Common myeloid progenitor, CD34-positive (primary cell): ENCODE measurements at places on chromosomes 2 and 18.
A peak's percentile ranks its signal among the peaks of the same experiment; 100 is the strongest.

DNA sequence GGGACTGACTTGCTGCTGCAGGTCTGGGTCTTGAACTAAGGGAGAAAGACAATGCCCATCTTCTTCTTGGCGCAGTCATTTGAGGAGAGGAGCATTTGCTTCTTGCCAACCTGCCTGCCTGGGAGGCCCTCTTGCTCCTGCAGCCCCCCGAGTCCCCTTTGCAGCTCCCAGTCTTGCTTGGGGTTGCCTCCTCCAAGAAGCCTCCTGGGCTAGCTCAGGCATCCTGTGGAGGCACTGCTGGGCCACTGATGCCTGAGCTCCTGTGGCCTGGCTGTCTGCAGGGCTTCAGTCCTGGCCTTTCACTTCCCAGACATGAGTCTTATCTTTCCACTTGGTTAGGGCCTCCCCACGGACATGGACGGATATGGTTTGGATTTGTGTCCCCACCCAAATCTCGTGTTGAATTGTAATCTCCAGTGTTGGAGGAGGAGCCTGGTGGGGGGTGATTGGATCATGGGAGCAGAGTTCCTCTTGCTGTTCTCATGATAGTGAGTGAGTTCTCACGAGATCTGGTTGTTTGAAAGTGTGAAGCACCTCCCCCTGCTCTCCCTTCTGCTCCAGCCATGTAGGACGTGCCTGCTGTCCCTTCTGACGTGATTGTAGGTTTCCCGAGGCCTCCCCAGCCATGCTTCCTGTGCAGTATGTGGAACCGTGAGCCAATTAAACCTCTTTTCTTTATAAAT lies 17.3 kb downstream of the HPCAL1 start:
- DNase-seq: no peak

- no peak for DNase-seq
Measured at GRCh38 chr2:160968183-160968582, 192.0 kb upstream of the TANK start.

- DNase-seq: no peak
Measured at GRCh38 chr2:169091761-169092519, 22.6 kb downstream of the DHRS9 start.

GRCh38 chr2:215418064-215418963 lies 17.6 kb downstream of the FN1 start:
- no peak for DNase-seq

DNA sequence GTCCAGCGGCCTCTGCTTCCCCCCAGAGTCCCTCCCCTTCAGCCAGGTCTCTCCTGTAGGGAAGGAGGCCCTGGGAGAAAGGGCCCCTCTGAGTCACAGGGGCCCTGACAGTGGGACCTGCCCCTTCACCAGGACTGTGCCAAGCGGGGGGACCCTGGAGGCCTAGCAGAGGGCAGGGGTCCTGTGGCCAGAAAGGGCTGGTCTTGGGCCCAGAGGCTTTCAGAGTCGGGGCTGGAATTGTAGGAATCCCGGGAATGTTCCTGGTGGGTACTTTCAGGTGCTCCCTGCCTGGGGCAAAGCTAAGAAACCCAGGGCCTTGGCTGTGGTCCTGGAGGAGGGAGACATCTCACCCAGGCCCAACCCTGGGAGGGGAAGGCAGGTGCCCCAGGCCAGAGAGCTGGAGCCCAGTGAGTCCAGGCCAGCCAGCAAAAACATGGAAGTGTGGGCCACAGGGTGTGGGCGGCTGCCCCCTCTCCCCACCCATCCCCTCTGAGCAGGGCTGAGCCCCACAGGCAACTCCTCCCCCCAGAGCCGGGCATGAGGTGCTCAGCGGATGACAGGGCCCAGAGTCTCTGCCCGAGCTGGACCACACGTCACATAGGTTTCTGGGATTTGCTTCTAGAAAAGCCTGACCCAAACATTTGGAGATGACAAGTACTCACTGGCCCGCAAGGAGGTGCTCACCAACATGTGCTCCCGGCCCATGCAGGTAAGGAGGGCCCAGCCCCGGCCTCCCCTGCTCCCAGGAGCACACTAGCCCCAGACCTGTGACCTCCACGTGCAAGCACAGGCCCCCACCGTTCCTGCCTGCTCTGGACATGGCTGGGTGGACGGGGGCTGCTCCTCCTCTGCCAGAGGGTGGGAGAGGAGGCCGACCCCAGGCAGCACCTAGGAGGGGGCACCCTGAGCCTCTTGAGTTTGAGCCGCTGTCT lies 48.2 kb upstream of the ALPP start:
- DNase-seq: no peak

- DNase-seq: peak; percentile 0
Measured at GRCh38 chr18:31162825-31163435, at the start of gene DSC1. Gene DSC1 (minus strand): TSS chr18:31162856. CDS start chr18:31162594, 262 bp downstream.

DNA sequence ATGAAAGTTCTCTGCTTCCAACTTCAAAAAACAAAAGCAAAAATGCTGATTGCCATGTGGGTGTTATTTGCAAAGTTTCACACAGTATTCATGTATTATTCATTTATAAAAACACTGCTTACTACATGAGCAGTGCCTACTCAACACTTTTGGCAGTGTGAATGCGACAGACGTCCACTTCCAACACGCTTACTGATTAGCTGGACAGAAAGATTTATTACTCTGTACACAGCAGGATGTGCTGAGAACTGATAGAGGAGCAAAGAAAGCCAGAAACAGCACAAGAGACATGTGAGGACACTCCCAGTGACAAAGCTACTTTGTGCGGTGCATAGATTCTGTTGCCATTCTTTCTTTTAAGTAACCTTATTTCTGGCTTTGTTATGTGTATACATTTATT lies 258.8 kb downstream of the DLGAP1 start:
- peak; percentile 2 for DNase-seq

GRCh38 chr2:125408874-125409538 lies 1247.0 kb upstream of the GYPC start:
- DNase-seq: no peak

GRCh38 chr2:229048134-229048533 lies 223.0 kb downstream of the PID1 start:
- DNase-seq: no peak

DNA sequence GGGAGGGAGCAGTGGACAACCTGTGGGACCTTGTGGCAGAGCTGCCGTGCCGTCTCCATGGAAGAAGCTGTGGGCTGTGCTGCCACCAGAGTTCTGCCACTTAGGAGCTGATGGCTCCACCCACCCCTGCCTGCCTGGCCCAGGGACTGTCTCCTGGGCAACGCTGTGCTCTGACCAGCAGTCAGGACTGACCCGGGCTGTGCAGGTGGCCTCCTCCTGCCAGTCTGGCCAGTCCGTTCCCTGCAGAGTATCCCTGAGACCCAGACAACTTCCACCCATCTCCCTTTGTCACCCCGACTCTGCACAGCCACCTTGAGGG lies 12.8 kb downstream of the ASIC4 start:
- no peak for DNase-seq

DNA sequence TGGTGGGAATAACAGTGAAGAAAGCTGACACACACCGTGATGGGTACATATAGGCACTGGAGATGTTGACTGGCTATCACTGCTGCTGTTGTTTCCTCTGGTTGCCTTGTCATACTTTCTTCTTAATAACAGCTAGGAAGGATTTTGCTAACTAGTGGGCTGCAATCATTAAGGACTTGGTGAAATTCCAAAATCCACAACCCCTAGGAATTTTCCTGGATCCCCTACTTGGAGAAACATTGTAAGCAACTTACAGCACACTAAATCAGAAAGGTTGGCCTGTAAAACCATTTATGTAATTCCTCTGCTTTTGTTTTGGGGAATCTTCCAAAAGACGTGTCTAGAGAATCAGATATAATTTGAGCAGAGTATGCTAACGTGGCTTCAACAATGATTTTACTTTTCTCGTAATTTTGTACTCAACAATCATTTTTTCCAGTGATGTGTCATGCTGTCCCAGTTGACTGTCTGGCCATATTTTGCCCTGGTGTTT lies 8.0 kb upstream of the COL3A1 start:
- DNase-seq: no peak

- DNase-seq: peak; percentile 40
Measured at GRCh38 chr2:81324046-81324445, 1019.5 kb upstream of the LRRTM1 start.

DNA sequence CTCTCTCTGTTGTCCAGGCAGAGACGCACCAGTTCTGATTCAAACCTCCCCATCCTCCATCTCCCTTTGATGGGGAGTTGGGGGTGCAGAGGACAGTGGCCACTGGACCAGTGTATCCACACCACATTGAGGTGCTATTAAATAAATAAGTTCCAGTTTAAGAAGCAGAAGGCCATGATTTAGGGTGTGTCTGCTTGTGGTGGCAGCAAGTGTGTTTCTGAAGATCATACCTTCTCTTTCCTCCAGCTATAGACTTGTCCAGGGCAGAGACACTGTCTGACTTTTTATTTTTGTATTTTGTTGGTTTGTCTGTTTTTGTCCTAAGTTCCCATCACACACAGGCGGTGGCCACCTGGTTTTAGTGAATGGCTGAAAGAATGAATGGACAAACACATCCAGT lies 16.5 kb upstream of the INO80C start:
- no peak for DNase-seq

DNA sequence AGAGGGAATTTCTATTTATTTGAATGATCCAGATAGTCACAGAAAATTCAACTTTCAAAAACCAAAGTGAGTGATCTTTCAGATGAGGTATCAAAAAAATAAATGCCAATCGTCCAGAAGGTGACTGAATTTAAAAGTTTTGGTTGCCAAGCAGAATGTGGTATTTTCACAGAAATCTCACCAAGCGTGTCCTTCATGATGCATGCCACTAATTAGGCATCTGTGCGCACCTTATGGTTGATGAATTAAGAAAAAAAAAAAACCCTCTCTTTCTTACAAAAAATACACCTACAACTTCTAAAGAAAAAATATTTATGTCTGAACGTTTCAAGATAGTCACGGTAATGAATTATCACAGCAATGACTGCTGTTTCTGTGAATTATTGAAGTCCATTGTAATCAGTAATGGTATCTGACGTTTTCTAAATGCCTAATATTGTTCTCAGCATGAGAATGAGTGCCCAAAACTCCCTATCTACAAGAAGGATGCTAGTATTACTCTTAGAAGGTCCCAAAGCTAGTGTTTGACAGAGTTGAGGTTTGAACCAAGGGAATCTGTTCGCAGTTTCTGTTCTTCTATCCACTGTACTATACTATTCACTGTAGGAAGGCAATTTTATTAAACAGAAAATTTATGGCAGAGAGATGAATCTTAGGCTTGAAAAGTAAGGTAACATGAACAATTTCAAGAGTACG lies 219.6 kb upstream of the NETO1 start:
- no peak for DNase-seq

- peak; percentile 31 for DNase-seq
Measured at GRCh38 chr2:27407798-27408491, 1.4 kb downstream of the PPM1G start.

- DNase-seq: no peak
Measured at GRCh38 chr2:21123473-21124393, at the start of gene TDRD15. Gene TDRD15 (plus strand): TSS chr2:21123968. CDS start chr2:21137468, 13,500 bp downstream.

DNA sequence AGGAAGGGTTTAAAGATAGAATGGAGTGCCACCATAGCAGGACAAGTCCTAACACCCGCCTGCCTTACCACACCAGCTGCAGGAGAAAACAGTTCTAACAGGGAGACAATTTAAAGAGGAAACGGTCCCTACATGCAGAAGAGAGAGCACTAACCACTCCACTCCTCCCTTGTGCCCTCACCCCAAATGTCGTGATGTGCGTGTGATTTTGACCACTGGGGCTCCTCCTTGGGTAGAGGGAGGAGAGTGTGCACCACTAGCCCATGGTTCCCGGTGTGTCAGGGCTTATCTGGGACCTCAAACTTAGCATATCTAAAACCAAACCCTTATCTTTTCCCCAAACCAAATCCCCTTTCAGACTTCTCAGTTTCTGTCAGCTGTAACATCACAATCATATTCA lies 105.5 kb upstream of the CCDC68 start:
- no peak for DNase-seq

DNA sequence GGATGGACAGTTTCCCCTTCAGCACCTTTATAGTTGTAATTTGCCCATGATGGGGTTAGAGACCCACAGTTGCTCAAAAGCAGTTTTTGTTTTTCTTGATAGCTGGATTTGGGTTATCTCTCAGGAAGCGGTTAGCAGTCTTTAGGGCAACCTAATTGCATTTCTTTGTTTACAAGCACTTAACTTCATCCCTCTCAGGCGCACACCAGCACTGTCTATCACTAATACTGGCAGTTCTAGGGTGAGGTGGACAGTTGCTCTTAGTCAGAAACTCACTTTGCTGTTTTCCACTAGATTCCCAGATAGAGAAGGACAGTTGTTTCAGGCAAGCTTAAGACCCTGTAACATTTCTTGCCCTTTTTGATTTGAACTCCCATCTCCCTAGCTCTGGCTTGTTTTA lies 146.0 kb downstream of the AGAP1 start:
- no peak for DNase-seq

- no peak for DNase-seq
Measured at GRCh38 chr2:241891988-241892298, 22.4 kb downstream of the RTP5 start.

GRCh38 chr2:102696463-102696862 lies 65.4 kb upstream of the TMEM182 start:
- no peak for DNase-seq

DNA sequence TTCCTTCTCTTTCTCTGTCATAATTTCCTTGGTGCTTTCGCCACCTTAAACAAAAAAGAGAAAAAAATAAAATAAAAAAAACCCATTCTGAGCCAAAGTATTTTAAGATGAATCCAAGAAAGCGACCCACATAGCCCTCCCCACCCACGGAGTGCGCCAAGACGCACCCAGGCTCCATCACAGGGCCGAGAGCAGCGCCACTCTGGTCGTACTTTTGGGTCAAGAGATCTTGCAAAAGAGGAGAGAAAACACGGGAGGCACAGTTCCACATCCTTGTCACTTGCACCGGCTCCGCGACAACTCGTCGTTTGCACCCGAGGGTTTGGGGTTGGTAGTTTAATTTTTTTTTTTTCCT lies 1.8 kb upstream of the SP9 start:
- no peak for DNase-seq

GRCh38 chr2:192150166-192150565 lies 44.6 kb downstream of the TMEFF2 start:
- DNase-seq: no peak

DNA sequence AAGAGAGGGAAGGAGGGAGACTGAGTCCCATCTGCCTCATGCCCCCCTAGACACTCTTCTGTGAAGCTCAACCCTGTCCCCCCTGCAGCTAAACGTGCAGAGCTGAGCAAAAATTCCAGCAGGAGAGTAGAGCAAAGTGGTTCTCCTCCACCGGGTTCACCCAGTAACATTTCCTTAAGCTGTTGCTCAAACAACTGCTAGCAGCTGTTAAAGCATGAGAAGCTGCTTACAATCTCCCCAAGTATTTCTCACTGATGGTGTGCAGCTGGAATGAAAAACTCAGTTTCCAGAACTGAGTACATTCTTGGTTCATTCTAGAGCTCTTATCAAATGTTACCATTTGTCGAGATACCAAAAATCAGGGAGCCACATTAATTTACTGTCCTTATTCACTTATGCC lies 92.3 kb downstream of the STK39 start:
- DNase-seq: no peak

- no peak for DNase-seq
Measured at GRCh38 chr2:208031608-208032019, 6.3 kb upstream of the PLEKHM3 start.
